ENCODE measurements at places on chromosomes 13 and 19. TPM values are rescaled to one million over a fixed set of nuclear protein-coding genes. Genes with fewer than 3 reads are reported as not detected.

ZNF534 gene
- total RNA-seq = not detected

IL27RA gene
- 2.8 TPM for total RNA-seq

EPN1 gene
- total RNA-seq = 123 TPM

KCNN1 gene
- total RNA-seq = not detected

CEACAM7 gene
- not detected for total RNA-seq

SOHLH2 gene
- 1.4 TPM for total RNA-seq

- no peaks in the 10 kb centered on the region for H3K4me1 ChIP-seq
- no peak for DNase-seq
- no peak overlapping the region for H3K4me3 ChIP-seq
Measured at GRCh38 chr19:28553764-28554163, 659.2 kb downstream of the UQCRFS1 start.

DNA sequence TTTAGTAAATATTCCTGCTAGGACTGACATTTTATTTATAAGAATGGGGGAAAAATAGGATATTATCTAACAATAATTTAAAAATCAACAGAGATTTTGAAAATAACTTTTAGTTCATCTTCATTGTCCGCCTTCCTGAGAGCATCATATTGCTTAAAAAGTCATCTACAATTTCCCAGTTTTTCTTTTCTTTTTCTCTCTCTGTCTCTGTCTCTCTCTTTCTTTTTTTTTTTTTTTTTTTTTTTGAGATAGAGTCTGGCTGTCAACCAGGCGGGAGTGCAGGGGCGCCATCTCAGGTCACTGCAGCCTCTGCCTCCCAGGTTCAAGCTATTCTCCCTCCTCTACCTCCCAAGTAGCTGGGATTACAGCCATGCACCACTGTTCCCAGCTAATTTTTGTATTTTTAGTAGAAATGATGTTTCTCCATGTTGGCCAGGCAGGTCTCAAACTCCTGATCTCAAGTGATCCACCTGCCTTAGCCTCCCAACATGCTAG, 276.3 kb downstream of the DACH1 start:
- no peak overlapping the region for H3K4me3 ChIP-seq
- no peaks in the 10 kb centered on the region for H3K36me3 ChIP-seq
- no peak overlapping the region for H3K27ac ChIP-seq
- no peaks in the 10 kb centered on the region for H3K27me3 ChIP-seq
- DNase-seq = no peak

GRCh38 chr19:53195265-53195903, 2.2 kb upstream of the ZNF665 start:
- H3K36me3 ChIP-seq = no peaks in the 10 kb centered on the region

GRCh38 chr13:97844151-97844550, 109.3 kb upstream of the IPO5 start:
- peaks cover 3% of the 10 kb centered on the region for H3K27me3 ChIP-seq
- DNase-seq = no peak
- H3K4me1 ChIP-seq = no peaks in the 10 kb centered on the region
- no peaks in the 10 kb centered on the region for H3K36me3 ChIP-seq
- no peak overlapping the region for H3K4me3 ChIP-seq

DNA sequence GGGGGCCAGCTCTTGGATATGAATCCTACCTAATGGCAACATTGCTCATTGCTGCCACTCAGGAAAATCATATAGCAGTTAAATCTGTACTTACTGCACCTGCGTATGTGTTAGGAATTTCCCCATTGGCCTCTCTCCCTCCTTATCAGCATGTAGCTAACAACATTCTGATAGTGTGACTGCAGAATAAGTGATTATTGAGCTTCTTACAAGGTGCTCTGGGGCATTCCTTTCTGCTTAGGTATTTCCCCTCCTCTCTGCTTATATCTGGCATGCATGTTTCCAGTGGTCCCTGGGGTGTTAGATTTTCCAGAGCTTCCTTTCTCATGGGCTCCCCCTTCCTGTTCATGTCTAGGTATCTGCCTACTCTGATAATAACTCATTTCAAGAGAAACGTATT, 414.1 kb upstream of the SLITRK1 start:
- no peaks in the 10 kb centered on the region for H3K27me3 ChIP-seq
- no peaks in the 10 kb centered on the region for H3K4me1 ChIP-seq
- no peak overlapping the region for H3K4me3 ChIP-seq
- no peaks in the 10 kb centered on the region for H3K36me3 ChIP-seq
- no peak for DNase-seq

- no peak overlapping the region for H3K4me3 ChIP-seq
- H3K4me1 ChIP-seq = no peaks in the 10 kb centered on the region
- no peak overlapping the region for H3K27ac ChIP-seq
- no peaks in the 10 kb centered on the region for H3K36me3 ChIP-seq
- DNase-seq = no peak
Measured at GRCh38 chr19:28655054-28655453, 557.9 kb downstream of the UQCRFS1 start.

DNA sequence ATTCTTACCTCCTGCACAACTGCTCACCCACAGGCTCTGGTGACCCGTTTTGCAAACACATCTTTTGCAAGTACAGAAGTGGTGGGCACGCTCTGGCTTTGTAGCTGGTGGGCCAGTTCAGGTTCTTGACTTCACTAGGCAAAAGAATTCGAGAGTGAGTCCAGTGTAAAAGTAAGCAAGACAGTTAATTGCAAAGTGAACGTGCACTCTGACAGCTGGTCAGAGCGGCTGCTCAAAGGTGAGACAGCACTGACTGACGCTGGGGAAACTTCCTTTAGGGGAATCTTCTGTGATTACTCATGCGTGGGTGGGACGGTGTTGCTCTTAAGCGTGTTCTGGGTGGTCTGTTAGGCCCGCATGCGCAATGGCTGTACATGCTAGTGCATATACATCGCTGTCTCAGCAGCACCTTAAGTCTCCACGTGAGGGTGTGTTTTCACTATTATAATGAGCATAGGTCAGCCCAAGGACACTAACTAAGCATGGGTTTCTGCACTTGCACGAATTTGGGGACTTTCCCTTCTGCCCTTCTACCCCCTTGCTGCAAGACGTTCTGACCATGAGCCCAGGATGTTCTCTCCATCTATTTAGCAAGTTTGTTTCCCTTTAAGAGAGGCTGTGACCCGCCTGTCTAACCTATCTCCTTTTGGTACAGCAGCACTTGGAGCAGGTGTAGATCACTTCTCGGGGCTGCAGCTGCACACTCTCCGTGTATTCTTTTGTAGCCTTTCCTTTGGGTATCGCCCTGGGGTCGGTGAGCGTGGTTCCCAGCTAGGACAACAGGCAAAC, 30.2 kb upstream of the CD33 start:
- no peaks in the 10 kb centered on the region for H3K4me1 ChIP-seq
- H3K27ac ChIP-seq = no peak overlapping the region
- DNase-seq = no peak
- H3K4me3 ChIP-seq = no peak overlapping the region

DNA sequence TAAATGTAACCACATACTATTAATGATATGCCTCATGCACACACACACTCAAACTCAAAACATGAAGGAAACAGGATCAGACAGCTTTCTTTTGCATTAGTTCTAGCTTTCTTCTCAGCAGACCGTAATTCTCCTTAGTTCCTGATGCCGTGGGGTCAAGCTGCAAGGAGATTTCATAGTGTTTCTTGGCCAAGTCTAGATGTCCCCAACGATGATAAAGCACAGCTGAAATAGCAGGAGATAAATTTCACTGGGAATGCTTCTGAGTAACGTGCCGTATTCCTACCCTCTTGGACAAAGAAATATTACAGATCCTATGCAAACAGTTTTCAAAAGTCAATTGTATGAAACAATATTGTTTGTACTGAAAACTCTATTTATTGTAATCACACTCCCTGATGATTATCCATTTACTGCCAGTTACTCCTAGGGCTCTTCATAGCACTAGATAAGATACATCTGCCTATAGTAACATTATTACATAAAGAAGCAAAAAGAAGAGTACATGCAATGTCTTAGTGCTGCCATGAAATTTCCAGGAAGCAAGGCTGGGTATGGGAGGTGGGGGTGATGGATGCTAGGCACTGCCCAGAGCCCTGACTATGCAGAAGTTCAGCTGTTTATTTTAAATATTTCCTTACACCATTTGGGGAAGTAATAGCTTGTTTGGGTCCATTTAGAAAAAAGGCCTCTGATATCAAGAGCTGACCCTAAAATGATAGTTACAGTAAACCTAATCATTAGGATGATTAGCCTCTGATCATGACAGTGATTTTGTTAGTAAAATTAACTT, 16.5 kb upstream of the GGACT start:
- no peak overlapping the region for H3K27ac ChIP-seq
- no peak for DNase-seq
- no peaks in the 10 kb centered on the region for H3K4me1 ChIP-seq
- no peak overlapping the region for H3K4me3 ChIP-seq
- H3K36me3 ChIP-seq = peaks cover 3% of the 10 kb centered on the region

DNA sequence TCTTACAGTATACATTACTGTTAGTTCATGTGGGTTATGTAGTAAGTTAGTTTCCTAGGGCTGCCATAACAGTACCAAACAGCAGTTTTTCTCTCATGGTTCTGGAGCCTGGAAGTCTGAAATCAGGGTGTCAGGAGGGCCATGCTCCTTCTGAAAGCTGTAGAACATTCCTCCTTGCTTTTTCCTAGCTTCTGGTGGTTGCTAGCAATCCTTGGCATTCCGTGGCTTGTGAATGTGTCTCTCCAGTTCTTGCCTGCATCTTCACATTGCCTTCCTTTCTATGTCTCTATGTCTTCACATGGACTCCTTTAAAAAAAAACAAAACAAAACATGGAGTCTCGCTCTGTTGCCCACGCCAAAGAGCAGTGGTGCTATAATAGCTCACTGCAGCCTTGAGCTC, 95.4 kb downstream of the WDFY2 start:
- H3K4me3 ChIP-seq = no peak overlapping the region
- H3K4me1 ChIP-seq = no peaks in the 10 kb centered on the region
- H3K27ac ChIP-seq = no peak overlapping the region
- H3K27me3 ChIP-seq = no peaks in the 10 kb centered on the region

DNA sequence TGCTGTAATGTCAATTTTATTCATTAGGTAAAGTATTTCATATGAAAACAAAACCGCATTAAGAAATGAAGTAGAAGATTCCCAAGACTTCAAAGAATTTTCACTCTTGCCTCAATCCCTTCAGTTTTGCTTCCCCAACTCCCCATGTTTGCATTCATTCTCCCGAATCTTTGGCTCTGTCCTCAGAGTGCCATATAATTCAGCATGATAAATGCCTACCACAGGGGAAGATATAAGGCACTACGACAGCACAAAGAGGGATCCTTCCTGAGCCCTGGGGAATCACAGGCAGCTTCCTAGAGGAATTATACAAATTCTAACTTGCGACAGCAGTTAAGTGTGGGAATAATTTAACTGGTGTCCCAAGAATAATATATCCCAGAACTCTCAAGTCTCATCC, 68.5 kb downstream of the TSC22D1 start:
- no peak for DNase-seq
- peaks cover 17% of the 10 kb centered on the region for H3K4me1 ChIP-seq
- peaks cover under 1% of the 10 kb centered on the region for H3K36me3 ChIP-seq
- H3K27ac ChIP-seq = peak overlapping the region; percentile 12
- H3K27me3 ChIP-seq = no peaks in the 10 kb centered on the region
- H3K4me3 ChIP-seq = no peak overlapping the region

- H3K27ac ChIP-seq = no peak overlapping the region
- no peak for DNase-seq
- no peak overlapping the region for H3K4me3 ChIP-seq
- H3K27me3 ChIP-seq = no peaks in the 10 kb centered on the region
- H3K36me3 ChIP-seq = no peaks in the 10 kb centered on the region
Measured at GRCh38 chr19:17929056-17929455, 3.8 kb upstream of the CCDC124 start.

- no peaks in the 10 kb centered on the region for H3K4me1 ChIP-seq
- H3K27me3 ChIP-seq = no peaks in the 10 kb centered on the region
- H3K36me3 ChIP-seq = no peaks in the 10 kb centered on the region
- no peak for DNase-seq
Measured at GRCh38 chr19:30049846-30050667, 108.0 kb downstream of the URI1 start.

DNA sequence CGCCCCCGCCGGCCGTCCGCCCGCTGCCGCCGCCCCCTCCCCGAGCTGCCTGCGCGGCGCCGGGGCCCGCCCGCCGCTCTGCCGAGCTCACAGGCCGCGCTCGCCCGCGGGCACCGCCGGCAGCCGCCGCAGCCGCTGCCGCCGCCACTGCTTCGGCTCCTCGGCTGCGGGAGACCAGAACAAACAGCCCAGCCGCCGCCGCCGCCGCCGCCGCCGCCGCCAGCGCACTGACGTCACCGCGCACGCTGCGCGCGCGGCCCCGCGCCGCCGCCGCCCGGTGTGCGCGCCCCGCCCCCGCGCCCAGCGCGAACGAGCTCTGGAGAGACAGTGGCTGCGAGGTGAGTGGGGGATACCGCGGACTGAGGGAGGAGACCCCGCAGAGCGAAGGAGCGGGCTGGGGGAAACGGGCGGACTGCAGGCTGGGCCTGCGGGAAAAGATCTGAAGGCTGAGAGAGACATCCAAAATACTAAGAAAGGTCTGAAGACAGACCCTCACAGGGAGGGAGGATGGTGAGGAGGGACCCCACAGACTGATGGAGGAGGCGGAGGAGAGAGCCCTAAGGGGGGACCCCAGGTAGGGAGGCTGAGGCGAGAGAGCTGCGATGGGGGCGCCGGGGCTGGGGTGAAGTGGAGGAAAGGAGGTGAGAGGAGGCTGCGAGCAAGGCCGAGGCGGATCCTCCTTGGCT, at the start of gene BRD4:
TSS of gene BRD4 (minus strand) at position 229 of the 686 bp plus-strand sequence. CDS start 59,440 bp downstream, outside the sequence.
- DNase-seq = peak; percentile 86
- H3K4me3 ChIP-seq = peak within 1 kb of the TSS; percentile 85
- H3K27me3 ChIP-seq = no peaks in the 10 kb centered on the region
- H3K27ac ChIP-seq = peak within 1 kb of the TSS; percentile 91
- no peaks in the 10 kb centered on the region for H3K36me3 ChIP-seq

GRCh38 chr13:70473907-70474306, 365.7 kb upstream of the KLHL1 start:
- no peaks in the 10 kb centered on the region for H3K27me3 ChIP-seq
- no peaks in the 10 kb centered on the region for H3K4me1 ChIP-seq
- no peak overlapping the region for H3K4me3 ChIP-seq
- H3K36me3 ChIP-seq = no peaks in the 10 kb centered on the region
- H3K27ac ChIP-seq = no peak overlapping the region
- DNase-seq = no peak

- peak overlapping the region; percentile 52 for H3K27ac ChIP-seq
- no peak for DNase-seq
- H3K27me3 ChIP-seq = no peaks in the 10 kb centered on the region
- peaks cover 37% of the 10 kb centered on the region for H3K4me1 ChIP-seq
Measured at GRCh38 chr13:20847296-20847695, 55.2 kb downstream of the XPO4 start.

DNA sequence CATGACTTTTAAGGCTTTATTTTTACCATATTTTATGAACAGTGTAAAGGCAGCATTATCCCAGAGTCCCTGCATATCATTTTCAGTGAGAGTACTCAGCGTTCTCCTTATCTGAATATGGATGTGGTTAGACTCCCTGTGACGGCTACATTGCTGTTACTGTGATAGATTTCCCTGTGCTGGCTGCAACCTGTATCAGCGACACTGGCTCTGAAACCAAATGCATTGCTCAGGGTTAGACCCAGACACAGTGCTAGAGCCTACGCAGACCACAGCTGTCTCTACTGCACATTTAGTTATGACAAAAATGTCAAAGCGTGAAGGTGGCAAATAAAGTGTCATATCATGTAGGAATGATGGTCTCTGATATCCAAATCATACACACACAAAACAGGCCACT, 138.0 kb downstream of the ENOX1 start:
- no peak for DNase-seq
- no peak overlapping the region for H3K27ac ChIP-seq
- H3K4me3 ChIP-seq = no peak overlapping the region

All from psoas muscle (tissue), 8 donors.